Hair follicle dermal papilla cell (primary cell): ENCODE measurements at places on chromosomes 16 and 17. TPM values are rescaled to one million over a fixed set of nuclear protein-coding genes. Genes with fewer than 3 reads are reported as not detected.

ASPHD1 gene
- total RNA-seq: 1.5 and 2.1 TPM in 2 replicates

CMTM2 gene
- total RNA-seq: not detected in 2 replicates

KRTAP4-6 gene
- total RNA-seq: not detected in 2 replicates

C16orf54 gene
- total RNA-seq: 1.3 and 1.6 TPM in 2 replicates

MYH2 gene
- not detected in 2 replicates for total RNA-seq

GALK1 gene
- 50.0 and 56.8 TPM in 2 replicates for total RNA-seq

VPS4A gene
- total RNA-seq: 37.2 and 37.3 TPM in 2 replicates

CACNG3 gene
- not detected in 2 replicates for total RNA-seq

NOS2 gene
- total RNA-seq: not detected in 2 replicates
